ENCODE measurements at places on chromosomes 12 and 14. TPM values are rescaled to one million over a fixed set of nuclear protein-coding genes. Genes with fewer than 3 reads are reported as not detected.

MORN3 gene
- not detected for total RNA-seq

TMPRSS12 gene
- total RNA-seq, result not detected

TBC1D30 gene
- 0.98 TPM for total RNA-seq

JPH4 gene
- total RNA-seq, result not detected

MDM2 gene
- 92.2 TPM for total RNA-seq

IKZF4 gene
- 5.2 TPM for total RNA-seq

CLEC6A gene
- not detected for total RNA-seq

RNASE1 gene
- total RNA-seq, result 184 TPM
